ENCODE measurements at places on chromosomes 11 and 22.

- DNase-seq: no peak
Measured at GRCh38 chr11:31883435-31883834, 72.3 kb upstream of the PAX6 start.

GRCh38 chr11:102829316-102830000 is 14.0 kb downstream of the MMP3 start:
- DNase-seq: no peak

DNA sequence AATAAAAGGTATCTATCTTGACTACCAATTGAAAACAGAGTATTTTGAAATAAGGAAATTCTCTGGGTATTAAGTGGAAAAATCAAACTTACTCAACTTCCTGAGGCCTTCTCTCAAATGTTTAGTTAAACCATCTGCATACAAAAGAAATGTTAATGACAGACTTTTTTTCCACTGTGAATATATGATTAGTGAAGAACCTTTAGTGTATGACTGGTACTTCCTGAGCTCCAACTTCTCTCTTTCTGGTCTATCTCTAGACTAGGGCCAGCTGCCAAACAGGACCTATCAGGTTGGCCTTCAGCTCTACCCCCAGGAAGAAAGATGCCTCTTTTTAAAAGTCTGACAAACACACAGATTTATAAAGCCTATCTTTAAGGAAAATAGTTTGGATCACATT is 68.8 kb upstream of the SCUBE2 start:
- DNase-seq: no peak

DNA sequence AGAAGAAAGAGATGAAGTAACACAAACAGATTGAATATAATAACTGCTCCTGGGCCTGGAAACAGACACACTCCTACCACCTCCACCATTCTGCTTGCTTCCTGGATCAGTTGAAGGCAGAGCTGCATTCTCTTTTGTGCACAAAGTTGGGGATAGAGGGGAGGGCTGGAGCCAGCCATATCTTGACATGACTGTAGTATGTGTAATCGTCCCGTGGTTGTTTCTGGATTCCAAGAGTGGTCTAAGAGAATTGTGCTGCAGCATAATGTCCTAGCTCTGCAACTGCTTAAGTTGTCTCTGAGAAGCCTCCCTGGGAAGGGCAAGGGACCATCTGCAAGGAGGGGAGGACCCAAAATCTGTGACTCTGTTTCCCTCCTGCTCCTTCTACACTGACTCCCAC is 3.2 kb downstream of the CRY2 start:
- DNase-seq: no peak

GRCh38 chr22:27295040-27295439 is 506.5 kb downstream of the MN1 start:
- no peak for DNase-seq

GRCh38 chr11:123588117-123588863 is 66.1 kb downstream of the SCN3B start:
- DNase-seq: no peak

DNA sequence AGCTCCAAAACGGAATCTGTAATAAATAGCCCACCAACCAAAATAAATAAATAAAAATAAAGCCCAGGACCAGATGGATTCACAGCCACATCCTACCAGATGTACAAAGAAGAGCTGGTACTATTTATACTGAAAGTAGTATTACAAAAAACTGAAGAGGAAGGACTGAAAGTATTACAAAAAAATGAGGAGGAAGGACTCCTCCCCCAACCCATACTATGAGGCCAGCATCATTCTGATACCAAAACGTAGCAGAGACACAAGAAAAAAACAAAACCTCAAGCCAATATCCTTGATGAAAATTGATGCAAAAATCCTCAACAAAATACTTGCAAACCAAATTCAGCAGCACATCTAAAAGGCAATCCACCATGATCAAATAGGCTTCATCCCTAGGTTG is 65.4 kb downstream of the CYP2R1 start:
- DNase-seq: no peak

- no peak for DNase-seq
Measured at GRCh38 chr11:66046901-66047300, 2.1 kb downstream of the GAL3ST3 start.

DNA sequence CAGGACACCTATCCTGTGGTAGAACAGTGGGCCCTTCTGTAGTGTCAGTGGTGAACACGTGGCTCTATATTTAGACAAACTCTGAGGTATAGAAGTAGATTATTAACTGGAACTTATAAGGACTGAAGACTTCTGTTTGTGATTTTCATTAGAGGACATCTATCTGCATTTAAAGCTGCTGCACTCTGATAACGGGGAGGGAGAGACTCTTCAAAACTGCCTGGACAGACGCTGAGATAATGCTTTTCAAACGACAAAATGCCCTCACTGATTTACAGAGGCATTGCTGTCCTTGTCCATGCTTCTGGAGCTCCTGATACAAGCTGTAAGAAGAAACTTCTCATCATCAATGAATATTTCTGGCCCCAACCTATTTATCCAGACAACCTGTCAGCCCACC is 425.2 kb downstream of the OPCML start:
- no peak for DNase-seq

GRCh38 chr11:12667646-12668045 is 6.6 kb upstream of the TEAD1 start:
- DNase-seq: no peak

DNA sequence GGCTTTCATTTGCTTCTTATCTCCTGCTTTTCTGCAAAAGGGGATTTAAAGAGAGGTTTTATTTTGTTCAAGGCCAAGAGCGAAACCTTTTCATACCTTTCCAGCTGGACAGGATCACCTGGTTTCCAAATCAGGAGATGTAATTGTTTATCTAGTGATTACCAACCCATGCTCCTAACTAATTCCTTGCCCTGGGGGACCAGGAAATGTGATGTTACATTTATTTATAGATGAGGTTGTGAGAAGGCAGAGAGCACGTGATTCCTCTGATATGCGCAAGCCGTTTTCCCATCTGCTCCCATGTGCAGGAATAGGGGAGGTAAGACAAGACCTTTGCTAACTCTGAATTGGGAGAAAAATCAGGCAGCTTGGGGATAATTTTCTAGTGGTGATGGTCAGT is 507.2 kb upstream of the LARGE1 start:
- no peak for DNase-seq

- DNase-seq: no peak
Measured at GRCh38 chr11:47512701-47513100, 40.2 kb downstream of the CELF1 start.

GRCh38 chr22:44543362-44543761 is 45.3 kb upstream of the RTL6 start:
- DNase-seq: no peak

DNA sequence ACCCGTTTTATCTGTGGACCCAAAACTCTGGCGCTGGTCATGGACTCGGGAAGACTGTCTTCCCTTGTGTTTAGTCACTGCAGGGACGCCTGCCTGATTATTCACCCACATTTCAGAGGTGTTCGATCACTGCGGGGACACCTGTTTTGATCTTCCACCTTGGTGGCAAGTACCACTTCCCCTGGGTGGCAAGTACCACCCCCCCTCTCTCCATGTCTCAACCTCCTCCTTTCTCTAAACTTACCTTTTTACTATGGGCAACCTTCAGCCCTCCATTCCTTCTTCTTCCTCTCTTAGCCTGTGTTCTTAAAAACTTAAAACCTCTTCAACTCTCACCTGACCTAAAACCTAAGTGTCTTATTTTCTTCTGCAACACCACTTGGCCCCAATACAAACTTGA is 1.9 kb upstream of the NDUFC2 start:
- DNase-seq: no peak

DNA sequence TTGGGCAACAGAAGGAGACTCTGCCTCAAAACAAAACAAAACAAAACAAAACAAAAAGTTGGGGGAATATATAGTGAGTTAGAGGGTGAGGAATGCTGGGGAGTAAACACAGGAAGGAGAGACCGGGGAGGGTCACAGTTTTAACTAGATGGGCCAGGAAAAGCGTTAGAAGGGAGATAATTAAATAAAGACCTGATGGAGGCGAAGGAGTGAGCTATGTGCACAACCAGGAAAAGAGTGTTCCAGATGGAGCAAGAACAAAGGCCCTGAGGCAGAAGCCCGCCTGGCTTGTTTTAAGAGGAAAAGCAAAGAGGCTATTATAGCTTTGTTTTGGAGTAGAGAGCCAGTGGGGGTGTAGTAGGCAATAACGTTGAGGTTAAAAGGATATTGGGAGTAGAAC is 4.8 kb upstream of the PLA2G6 start:
- peak; percentile 85 for DNase-seq

- no peak for DNase-seq
Measured at GRCh38 chr22:43520632-43521039, 108.8 kb downstream of the MPPED1 start.
